ENCODE measurements at places on chromosomes 7 and 10.

DNA sequence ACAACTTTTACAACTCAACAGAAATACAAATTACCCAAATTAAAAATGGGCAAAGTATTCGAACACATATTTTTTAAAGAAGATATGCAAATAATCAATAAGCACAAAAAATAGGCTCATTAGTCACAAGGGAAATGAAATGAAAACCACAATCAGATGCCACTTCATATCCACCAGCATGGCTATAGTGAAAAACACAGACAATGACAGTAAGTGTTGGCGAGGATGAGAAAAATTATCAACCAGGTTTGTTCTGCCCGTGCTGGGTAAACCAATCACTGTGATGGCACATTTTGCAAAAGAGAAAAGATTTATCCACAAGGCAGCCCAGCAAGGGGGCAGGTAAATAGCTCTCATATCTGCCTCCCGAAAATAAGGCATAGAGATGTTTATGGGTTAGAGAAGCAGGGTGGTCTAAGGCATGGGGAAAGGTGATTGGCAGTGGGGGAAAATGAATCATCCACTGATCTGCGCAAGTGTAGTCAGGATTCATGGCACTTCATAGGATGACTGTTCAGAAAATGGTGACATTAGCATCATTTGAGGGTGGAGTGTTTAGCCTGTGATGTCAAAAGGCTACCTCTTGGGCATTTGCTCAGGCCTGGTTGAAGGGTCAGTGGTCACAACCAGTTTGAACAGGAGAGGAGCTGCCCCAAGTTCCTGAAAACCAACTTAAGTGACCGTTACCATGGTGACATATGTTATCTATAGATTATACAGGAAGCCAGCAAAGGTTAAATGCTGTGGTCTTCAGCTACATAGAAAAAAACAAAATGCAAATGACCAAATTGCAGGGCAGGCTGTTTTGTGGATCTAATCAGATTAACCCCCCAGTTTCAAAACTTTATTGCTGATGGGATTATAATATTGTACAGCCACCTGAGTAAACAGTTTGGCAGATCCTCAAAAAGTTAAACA lies 8.0 kb upstream of the CFAP70 start:
- no peak for DNase-seq

GRCh38 chr10:97744405-97745035 lies 7.6 kb downstream of the ZFYVE27 start:
- DNase-seq, result no peak

DNA sequence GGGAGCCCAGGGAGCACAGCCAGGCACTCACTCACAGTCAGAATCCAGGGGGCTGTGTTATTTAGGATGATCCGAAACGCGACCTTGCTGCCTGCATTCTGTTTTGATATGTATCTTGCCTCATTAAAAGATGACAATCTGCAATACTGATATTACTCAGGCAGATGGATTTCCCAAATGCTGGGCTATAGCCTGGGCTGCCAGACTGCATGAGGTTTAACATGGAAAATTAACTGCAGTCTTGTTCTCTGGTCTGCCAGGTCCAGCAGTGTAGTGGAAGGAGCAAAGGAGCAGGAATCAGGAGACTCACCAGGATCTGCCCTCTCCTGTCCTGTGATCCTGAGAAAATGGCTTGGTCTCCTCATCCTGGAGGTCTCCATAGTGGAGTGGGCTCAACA lies 258.1 kb downstream of the PAXIP1 start:
- no peak for DNase-seq

GRCh38 chr7:24911213-24911603 lies 68.8 kb downstream of the OSBPL3 start:
- peak; percentile 34 for DNase-seq

GRCh38 chr10:5906651-5907050 lies 16.6 kb downstream of the FBH1 start:
- no peak for DNase-seq

GRCh38 chr10:18097524-18097923 lies 42.7 kb upstream of the CACNB2 start:
- no peak for DNase-seq

GRCh38 chr10:13396369-13396768 lies 48.3 kb upstream of the SEPHS1 start:
- DNase-seq, result no peak

- DNase-seq, result no peak
Observed at GRCh38 chr7:138887872-138888656, 90.1 kb upstream of the ATP6V0A4 start.

DNA sequence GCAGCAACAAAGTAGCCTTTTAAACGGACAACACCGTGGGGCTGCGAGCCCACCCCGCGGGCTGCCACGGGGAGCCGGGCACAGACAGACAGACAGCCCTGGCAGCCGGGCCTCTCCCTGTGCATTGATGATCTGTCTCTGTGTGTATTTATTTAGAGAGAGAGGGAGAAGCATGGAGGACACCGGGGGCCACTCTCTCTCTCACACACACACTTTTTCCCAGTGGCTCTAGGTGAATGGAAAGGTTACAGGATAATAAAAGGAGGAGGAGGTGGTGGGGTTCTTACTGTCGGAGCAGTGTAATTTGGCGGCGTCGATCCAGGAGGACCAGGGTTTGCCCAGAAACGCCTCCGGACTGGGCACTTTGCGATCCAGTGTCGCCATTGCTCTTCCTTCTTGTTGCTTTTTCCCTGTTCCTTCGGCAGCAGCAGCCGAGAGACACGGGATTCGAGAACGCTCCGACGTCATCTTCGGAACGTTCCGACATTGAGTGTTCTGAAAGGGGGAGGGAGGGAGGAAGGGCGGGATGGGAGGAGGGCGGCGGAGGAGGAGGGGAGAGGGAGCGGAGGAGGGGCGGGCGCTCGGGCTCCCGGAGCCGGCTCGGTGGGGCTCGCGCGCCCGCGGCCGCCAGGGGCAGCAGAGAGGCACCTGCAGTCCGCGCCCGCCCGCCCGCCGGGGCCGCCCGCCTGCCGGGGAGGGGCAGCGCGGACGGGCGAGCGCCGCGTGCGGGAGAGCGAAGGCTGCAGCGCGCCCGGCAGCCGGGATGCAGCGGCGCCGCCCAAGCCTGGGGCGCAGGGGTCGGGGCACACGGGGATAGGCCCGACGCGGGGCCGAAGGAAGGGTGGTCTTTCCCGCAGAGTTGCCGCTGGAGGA lies at the start of gene ATXN7L1:
Gene ATXN7L1 (minus strand): TSS at position 509 of the 873 bp plus-strand sequence. CDS start 41 bp downstream, at position 468.
- peak; percentile 86 for DNase-seq

DNA sequence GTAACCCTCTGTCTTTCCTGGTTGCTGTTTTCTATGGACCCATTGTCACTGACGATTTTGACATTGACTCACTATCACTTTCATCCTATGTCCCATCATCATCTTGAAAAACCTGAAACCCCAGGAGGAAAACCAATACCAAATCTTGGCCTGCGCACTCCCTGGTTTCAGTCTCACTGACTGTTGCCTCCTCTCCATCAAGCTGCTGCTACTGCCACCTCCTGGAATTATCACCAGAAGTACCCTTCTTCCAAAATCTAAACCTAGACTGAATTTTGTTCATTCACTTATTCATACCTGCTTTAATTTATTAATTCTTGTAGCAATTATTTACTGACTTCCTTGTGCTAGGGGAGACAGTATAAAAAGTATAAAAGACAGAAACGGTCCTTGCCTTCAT lies 44.5 kb upstream of the ACBD5 start:
- DNase-seq, result peak; percentile 54

DNA sequence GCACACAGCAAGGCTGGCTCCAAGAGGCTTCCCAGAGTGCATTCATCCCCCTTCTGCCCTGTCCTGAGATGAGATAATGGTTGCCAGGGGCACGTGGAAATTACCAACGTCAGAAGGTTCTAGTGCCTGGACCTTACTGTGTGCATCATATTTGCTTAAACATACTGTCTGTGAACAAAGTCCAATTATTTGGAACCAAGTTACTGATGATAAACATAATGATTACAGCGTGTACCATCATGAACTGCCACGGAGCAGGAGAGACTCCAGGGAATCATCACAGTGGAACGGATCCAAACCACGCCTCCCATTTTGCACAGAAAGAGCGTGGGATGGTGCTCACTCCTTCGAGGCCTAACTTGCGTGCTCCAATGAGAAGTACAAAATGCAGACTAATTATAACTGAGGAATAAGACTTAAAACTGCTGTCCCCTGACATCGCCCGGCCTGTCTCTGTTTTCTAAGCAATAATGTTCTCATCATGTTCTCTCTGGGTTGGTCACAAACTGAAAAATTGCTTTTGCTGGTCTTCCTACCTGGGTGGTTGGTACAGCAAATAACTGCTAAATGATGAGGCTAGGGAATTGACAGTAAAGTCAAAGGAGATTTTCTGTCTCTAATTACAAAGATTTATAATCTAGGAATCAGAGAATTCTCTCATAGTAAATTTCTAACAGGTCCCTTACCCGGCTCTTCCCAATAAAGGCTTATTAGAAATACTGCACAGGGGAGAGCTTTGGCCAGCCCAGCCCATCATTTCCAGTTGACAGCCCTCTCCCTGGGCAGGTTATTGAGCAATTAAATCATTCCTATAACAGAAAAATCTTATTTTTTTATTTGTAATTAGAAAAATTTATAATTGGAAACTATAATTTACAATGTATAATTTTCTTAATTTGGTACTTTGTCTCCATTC lies 182.2 kb downstream of the CAMK1D start:
- DNase-seq, result no peak

- DNase-seq, result no peak
Observed at GRCh38 chr7:30142710-30143109, 7.9 kb downstream of the MTURN start.

DNA sequence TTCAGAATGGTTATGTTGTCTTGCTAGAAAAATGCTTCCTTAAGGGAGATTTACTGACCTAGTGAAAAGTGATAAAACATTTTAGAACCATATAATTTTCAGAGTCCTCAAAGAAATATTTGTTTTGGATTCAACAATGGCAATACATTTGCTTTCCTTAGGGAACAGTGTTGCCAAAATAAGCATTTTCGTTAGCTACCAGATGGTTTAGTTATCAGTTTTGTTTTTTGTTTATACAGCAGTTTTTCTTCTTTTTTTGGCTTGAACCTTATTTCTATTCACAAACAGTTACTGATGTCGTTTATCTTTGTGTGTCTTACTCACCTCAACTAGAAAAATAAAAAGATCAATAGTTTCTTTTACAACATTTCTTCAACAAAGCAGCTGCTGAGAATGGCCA lies 48.6 kb downstream of the EXOC4 start:
- DNase-seq, result no peak

- no peak for DNase-seq
Observed at GRCh38 chr10:70780370-70780760, 4.8 kb downstream of the TBATA start.

DNA sequence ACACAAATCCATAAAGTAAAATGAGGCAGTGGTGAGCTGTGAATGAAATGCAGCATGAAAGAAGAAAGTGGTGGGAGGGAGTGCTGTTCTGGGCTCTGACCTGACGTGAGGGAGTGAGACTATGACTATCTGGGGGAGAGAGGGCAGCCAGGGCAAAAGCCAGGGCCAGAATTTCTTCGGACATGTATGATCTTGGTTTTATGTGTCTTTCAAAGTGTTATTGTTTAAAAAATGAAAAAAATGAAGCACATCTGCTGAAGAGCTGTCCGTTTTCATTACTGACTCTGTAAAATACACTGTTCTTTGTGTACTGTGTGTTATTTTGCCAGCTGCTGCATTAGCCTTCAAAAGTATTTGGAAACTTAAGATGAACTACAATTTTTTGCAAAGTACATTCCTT lies 70.2 kb upstream of the KLF14 start:
- DNase-seq, result no peak

DNA sequence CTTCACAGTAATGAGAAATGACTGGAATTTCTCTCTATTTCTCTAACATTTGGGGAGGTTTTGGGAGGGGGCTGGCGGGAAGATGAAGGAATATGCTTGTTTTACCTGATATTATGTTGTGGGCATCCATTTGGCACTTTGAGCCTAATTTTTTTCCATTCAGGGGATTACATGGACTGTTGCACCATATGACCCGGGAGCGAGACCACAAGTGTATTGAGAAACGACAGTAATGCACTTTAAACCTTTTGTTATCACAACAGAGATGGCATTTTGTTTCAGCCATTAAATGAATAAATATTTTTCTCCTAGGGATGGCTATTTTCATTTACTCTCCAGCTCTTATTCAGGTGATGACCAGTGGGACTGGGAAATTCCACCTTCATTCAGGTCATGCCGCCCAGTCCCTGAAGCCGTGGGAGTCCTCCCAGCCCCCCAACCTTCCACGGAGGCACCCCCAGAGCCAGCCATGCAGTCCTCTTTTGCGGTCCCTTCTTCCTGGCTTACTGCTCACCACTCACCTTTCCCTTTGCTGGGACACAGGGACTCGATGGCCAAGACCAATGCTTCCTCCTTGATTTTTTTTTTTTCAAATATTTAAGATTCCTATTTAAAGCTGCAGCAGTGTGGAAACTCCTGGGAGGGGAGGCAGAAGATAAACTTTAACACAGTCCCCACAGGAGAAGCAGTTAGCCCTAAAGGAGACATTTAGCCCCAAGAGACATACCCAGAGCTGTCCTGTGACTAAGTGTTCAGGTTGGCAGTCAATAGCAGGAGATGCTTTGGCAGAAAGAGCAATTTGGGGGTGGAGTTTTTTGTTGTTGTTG lies 190.9 kb upstream of the YAE1 start:
- DNase-seq, result no peak

- no peak for DNase-seq
Observed at GRCh38 chr10:94366382-94366781, 3.6 kb upstream of the NOC3L start.

GRCh38 chr7:151844071-151844824 lies 32.7 kb downstream of the PRKAG2 start:
- no peak for DNase-seq

DNA sequence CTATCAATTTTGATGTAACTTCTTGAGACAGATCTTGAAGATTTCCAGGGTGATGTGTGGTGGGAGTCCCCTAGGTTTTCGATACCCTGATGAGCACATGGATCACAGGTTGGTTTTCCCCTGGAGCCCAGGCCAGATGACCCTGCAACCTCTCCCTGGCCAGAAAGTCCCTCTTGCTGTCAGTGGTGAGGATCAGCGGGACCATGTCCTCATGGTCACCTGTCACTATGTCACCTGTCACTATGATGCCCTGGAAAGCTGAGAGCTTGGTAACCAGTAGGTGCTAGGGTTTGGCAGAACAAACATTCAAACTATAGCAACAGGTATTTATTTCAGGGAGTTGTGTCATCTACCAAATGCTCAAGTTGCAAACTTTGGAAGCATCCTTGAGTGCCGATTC lies 197.9 kb downstream of the ARHGAP12 start:
- DNase-seq, result no peak

Data from naive thymus-derived CD4-positive, alpha-beta T cell (primary cell).